M059J (cell line): ENCODE measurements at places on chromosomes 4 and X. TPM values are rescaled to one million over a fixed set of nuclear protein-coding genes. Genes with fewer than 3 reads are reported as not detected.

Gene GRPR
- total RNA-seq = 0.15 and 0.32 TPM in 2 replicates

GRCh38 chr4:26308568-26308967, 12.2 kb upstream of the RBPJ start:
- no peak for DNase-seq

- peak; percentile 6 for DNase-seq
Observed at GRCh38 chrX:118474586-118474985, 21.0 kb upstream of the DOCK11 start.

- no peak for DNase-seq
Observed at GRCh38 chr4:617644-618641, 7.4 kb upstream of the PDE6B start.

- DNase-seq = no peak
Observed at GRCh38 chr4:17544831-17545234, 29.9 kb downstream of the CLRN2 start.

- DNase-seq = no peak
Observed at GRCh38 chr4:13872955-13873354, 245.4 kb upstream of the BOD1L1 start.

Gene TAF7L
- total RNA-seq = not detected in 2 replicates

DNA sequence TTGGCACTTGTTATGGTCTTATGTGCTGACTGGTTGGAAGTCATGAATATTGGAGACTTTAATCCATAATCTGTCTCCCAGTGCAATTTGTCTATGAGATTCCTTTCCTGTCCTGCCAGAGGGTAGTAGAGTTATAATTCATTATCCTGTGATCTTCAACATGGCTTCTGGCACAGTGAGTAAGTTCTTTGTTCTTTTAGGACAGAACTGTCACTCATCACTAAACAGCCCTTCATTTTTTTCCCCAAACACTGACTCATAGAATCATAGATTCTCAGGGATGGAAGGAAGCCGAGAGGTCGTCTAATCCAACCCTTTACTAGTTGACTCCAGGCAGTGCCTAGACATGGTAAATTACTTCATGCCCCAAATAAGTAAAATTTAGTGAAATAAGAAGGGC, 78.4 kb downstream of the LUZP4 start:
- DNase-seq = peak; percentile 87

GRCh38 chr4:15557786-15558550, 88.3 kb downstream of the CC2D2A start:
- no peak for DNase-seq

Gene SEC24B
- 12.9 and 18.6 TPM in 2 replicates for total RNA-seq

Gene XAGE2
- total RNA-seq = 0.62 TPM in 1 of 2 replicates, not detected in the other

DNA sequence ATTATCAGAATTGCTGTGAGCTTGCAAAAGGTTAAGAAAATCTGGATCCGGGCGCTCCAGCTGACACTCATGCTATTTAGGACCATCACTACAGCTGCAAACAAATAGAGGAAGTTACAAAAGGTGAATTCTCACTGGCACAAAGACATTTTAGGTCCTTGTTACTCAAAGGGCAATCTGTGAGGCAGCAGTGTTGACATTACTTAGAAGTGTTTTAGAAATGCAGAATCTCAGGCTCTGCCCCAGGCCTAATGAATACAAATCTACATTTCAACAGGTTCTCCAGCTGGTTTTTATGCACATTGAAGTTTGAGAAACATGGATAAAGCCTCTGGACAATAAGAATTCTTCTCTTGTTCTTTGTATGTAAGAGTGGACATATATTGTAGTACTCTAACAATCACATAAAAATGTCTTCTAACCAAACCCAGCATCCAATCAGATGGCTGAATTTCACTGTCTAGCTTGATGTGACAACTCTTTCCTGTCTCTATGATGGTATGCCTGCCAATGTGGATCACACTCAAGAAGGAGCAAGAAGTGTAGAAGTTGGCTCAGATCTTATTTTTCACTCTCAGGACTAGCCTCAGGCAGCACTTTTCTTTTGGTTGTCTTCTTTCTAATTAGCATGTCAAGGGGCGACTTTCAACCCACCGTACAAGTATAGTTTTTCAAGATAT, 18.8 kb downstream of the SLC7A11 start:
- no peak for DNase-seq

Gene CNKSR2
- total RNA-seq = not detected in 2 replicates

DNA sequence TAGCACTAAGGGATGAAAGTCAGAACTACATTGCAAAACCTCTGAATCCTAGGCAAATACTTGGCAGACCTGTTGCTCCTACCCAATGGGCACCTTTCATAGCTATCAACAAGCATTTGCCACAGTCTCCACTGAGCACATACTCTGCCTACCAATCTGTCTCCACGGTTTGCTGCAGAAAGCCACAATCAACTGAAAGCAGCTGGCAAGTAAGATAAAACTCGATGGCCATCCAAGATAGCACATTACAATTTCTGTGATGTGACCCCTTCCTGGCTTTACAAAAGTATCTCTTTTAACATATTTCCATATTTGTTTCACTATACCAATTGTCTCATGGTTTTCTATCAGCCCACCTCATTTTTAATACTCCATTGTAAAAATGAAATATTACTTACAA, 1060.5 kb upstream of the INTU start:
- DNase-seq = no peak
